ENCODE measurements at places on chromosomes 16 and 17.

DNA sequence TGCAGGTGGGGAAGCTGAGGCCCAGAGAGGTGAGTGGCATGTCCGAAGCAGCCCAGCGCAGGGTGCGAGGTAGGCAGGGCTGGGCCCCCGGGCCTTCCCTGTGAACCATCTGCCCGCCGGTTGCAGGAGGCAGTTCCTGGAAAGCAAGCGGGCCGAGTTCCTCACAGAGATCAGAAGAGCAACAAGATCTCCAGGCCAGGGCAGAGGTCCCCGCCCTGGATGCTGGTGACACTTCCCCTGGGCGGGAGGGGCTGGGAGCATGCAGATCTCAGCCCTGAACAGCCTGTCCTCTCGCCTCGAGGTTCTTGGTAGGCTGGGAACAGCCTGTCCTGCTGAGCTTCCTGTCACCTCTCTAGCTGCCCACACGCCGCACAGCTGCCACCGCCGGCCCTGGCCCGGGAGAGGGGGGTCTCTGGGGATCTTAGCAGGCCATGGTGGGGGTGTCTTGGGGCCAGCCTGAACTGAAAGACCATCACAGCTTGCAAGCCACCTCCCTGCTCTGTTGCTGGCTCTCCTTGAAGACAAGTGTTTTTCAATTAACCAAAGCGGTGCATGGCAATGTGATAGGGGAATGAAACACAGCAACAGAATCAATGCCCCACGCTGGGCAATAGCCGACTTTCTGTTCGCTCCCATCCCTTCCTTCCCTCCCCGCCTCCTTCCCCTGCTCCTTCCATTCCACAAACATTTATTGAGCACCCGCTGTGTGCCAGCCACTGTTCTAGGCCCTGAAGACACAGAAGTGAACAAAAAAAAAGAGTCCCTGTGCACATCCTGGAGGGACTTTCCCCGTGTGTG lies 31.7 kb downstream of the SOCS1 start:
- DNase-seq = peak; percentile 64

GRCh38 chr16:82481455-82481854 lies 145.3 kb upstream of the CDH13 start:
- DNase-seq = no peak

DNA sequence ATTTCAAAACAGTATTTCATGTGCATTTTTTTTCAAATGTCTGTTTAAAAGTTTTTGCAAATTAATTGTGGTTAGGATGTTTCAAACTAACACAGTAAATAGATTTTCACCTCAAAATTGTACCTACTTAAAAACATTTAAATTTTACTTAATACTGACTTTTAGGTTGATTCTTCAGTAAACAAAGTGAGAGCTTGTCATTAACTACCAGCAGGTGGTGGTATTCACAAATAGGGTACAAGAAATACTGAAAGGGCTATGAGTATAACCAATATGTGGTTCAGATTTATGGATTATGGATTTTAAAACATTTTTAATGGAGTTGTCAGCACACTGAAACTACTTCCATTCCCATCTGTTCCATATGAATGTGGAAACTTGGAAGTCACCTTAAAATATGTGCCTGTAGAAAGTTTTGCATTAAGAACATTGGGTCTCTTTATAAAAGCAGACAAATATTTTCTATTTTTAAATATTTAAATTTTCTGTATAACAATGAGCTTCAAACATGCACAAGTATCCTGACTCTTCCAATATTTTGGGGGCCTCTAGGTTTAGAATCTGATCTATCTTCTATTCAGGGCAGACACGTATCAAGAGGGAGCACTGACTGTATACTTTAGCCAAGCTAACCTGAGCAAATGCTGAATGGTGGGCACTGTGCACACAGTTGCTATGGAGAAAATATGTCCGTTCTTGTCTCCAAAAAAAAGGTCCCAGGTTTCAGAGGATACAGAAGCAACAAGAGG lies 155.6 kb downstream of the SNX11 start:
- no peak for DNase-seq

DNA sequence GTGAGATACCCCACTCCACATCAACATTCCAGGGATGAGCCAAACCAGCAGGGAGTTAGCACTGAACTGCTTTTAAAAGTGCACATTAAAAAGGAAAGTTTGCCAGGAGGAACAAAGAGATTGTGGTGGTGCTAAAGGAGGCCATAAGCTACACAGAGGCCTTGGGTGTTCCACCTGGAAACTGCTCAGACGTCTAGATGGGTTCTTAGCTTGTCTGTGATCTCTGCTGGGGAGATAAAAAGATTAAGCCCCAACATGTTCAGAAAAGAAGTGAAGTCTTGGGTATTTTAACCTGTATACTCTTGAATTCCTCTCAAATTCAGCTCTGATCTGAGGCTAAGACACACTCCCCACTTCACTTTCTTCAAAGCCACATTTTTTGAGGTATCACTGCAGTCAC lies 10.4 kb downstream of the HAS3 start:
- DNase-seq = no peak

GRCh38 chr17:36880268-36880905 lies 56.9 kb upstream of the LHX1 start:
- no peak for DNase-seq
